ENCODE measurements at places on chromosomes 5 and 9.
A peak's percentile ranks its signal among the peaks of the same experiment; 100 is the strongest.

GRCh38 chr9:112012026-112012902, 115.7 kb downstream of the UGCG start:
- DNase-seq = peak; percentile 86

GRCh38 chr9:79766091-79766490, 194.3 kb downstream of the TLE4 start:
- no peak for DNase-seq

- no peak for DNase-seq
Observed at GRCh38 chr5:157570531-157571200, 4.9 kb downstream of the ADAM19 start.

GRCh38 chr9:94639061-94639998, at the start of gene FBP1:
TSS of gene FBP1 (minus strand) at chr9:94639518. CDS start at chr9:94639310, 208 bp downstream.
- DNase-seq = no peak

DNA sequence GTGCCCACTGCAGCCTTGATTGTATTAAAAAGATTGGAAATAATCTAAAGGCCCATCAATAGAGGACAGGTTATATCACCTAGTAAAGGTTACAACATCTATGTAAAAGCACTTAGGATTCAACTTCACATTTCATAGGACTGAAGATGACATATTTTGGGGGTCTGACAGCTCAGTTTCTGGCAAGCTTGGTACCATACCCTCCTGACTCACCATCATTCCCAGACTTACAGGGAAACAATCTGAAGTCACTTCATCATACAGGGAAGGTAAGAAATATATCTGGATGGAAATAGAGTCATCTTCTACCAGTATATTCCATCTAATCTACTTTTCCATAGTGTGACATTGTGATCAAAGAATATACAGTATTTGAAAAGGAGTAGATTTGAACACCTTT, 28.8 kb upstream of the DAB2 start:
- DNase-seq = no peak

- no peak for DNase-seq
Observed at GRCh38 chr9:36431078-36431477, 31.0 kb upstream of the RNF38 start.

- no peak for DNase-seq
Observed at GRCh38 chr5:61551637-61552313, 219.7 kb downstream of the ZSWIM6 start.

GRCh38 chr5:163079618-163080017, 357.8 kb upstream of the CCNG1 start:
- DNase-seq = no peak

DNA sequence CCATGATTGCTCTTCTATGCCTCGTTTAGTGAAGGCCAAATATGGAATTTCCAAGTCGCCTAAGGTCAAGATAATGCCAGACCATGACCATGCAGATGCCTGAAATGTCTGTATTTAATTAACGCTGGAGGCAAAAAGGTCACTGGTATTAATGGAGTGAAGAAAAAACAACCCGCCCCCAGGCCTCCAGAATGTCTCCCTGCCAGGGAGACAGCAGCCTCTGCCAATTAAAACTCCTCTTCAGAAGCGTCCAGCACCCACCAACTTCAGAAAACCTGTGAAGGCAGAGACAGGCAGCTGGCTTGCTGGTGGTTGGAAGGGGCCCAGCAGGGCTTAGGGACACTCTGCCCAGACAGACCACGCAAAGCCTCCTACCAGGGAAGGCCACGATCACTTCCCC, 94.4 kb downstream of the VAV2 start:
- no peak for DNase-seq

- DNase-seq = no peak
Observed at GRCh38 chr5:81359108-81359507, 34.8 kb downstream of the ACOT12 start.

- no peak for DNase-seq
Observed at GRCh38 chr9:75953218-75953617, 62.7 kb downstream of the PCSK5 start.

DNA sequence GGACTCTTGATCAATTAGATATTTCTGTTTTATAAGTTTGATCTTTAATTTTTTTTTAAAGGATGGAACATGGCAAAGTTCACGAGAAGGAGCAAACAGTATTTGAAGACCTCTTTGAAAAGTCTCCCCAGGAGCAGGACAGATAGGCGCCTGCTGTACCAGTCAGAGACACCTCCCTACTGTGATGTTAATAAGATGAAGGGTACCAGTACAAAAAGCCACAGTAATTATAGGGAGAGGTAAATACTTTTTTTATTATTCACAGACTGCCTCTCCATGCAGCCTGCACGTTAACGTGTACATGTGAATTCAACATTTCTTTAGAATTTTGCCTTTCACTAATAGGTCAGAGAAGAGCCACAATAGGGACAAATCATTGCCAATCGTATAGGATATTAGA, 146.5 kb upstream of the CDH6 start:
- DNase-seq = no peak

DNA sequence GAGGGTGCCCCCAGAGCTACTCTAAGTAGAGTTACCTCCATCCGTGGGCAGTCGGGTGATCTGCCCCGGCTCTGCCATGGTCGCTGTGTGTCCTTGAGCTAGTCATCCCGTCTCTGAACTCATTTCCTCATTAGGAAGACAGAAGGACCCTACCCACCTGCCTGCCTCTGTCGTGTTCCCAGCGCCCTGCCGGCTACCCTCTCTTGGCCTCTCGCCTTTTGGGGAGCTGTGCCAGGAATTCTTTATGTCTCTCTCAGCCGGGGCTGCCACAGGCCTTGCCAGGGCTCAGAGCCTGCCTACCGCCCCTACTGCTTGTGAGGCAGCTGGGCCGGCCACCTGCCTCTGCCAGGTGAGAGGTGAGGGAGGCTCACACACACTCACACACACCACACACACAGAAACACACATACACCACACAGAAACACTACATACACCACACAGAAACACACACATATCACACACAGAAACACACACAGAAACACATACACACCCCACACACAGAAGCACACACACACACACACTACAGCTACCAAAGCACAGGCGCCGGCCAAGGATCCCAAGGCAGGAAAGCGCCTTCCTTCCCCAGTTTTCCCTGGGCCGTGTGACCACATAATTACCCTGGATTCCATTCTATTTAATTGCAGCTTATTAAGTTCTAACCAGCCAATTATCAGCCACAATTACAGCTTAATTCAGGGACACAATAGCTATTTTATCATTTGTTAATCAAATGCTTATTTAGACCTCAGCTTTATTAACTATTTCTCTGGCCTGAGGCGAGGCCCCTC, 41.7 kb downstream of the UNC5A start:
- no peak for DNase-seq

DNA sequence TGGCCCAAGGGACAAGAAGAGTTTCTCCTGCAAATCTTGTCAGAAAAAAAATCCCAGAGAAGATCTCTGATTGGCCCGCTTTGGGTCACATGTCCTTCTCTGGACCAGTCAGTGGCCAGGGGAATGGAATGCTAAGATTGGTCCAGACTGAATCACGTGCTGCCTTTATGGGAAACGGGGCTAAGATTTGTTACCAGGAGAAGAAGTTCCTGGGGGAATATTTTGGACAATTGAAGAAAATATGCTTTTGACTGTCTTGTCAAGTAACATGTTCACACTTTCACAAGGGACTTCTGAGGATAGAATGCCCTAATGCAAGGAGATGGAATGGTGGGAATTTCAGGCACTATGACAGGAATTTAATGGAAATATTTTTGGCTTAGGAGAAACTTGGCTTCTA, 74.1 kb upstream of the SH3PXD2B start:
- DNase-seq = no peak

DNA sequence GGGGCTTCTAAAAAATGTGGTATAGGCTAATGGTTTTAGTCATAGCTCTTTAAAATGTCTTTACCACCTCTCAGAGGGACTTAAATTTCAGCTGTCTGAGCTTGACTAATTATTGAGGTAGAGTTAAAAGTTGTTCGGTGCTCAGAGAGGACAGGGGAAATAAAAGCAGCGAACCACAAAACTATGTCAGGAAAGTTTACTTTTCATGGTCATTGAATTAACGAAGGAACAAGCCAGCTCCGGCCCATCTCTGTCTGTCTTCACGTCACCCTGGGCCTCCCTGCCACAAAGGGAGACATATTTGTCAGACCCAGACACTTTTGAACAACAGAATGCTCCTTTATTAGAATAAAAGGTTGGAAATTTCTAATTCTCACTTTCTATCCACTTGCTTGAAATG, 98.8 kb upstream of the EFNA5 start:
- no peak for DNase-seq

GRCh38 chr5:150266871-150267291, 22.7 kb downstream of the CAMK2A start:
- no peak for DNase-seq

DNA sequence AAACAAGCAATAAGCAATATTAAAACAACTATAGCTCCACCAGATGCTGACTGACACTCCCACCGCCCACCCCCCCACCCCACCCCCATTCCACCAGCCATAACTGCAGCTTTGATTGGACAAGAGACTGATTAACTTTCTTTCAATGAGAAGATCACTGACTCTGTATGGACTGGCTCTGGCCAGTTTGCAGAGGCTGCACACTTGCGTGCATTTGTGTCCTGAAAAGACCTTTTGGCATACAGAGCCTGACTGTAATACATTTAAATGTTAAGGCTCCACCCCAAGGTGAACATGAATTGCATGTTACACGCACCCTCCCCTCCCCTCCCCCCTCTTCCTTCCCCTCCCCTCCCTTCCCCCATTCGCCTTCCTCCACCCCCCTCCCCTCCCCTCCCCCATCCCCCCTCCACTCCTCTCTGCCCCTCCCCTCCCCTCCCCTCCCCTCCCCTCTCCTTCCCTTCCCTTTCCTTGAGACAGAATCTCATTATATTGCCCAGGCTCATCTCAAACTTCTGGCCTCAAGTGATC, 31.1 kb downstream of the FGD3 start:
- DNase-seq = no peak

Data from non-pigmented ciliary epithelial cell (primary cell).